ENCODE measurements at places on chromosomes 6 and 20. TPM values are rescaled to one million over a fixed set of nuclear protein-coding genes. Genes with fewer than 3 reads are reported as not detected.

The DPPA5 gene
- polyA plus RNA-seq: not detected

The PRSS16 gene
- polyA plus RNA-seq: 11.0 TPM

The FLRT3 gene
- 23.5 TPM for polyA plus RNA-seq

The OPN5 gene
- not detected for polyA plus RNA-seq

The LTA gene
- 0.40 TPM for polyA plus RNA-seq

The PCK1 gene
- 0.22 TPM for polyA plus RNA-seq

The OXT gene
- not detected for polyA plus RNA-seq

The CCDC170 gene
- 2.4 TPM for polyA plus RNA-seq

The GSTA1 gene
- 4.0 TPM for polyA plus RNA-seq

- no peak overlapping the region for H3K4me3 ChIP-seq
- H3K27ac ChIP-seq: peak overlapping the region; percentile 60
- DNase-seq: no peak
- H3K36me3 ChIP-seq: no peaks in the 10 kb centered on the region
Observed at GRCh38 chr6:12353731-12354130, 63.6 kb downstream of the EDN1 start.

DNA sequence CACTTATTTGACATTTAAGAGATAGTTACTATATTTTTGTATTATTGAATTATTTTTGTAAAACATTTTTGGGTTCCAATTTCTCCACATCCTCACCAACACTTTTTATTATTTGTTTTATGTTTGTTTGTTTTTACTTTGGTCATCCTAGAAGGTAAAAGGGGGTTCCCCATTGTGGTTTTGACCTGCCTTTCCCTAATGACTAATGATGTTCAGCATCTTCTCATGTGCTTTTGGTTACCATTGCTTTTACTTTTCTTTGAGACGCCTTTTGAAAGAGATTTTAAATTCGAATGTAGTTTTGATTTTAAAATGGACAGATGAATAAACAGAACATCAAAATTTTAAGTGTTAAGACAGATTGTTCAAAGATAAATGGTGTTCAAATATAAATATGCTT is 46.9 kb downstream of the AK9 start:
- H3K36me3 ChIP-seq: no peaks in the 10 kb centered on the region
- DNase-seq: no peak
- H3K4me3 ChIP-seq: no peak overlapping the region
- no peaks in the 10 kb centered on the region for H3K4me1 ChIP-seq

- H3K4me3 ChIP-seq: no peak overlapping the region
- H3K27me3 ChIP-seq: no peaks in the 10 kb centered on the region
- H3K36me3 ChIP-seq: no peaks in the 10 kb centered on the region
- H3K4me1 ChIP-seq: no peaks in the 10 kb centered on the region
- no peak overlapping the region for H3K27ac ChIP-seq
Observed at GRCh38 chr6:136716917-136717715, 75.2 kb downstream of the MAP3K5 start.

DNA sequence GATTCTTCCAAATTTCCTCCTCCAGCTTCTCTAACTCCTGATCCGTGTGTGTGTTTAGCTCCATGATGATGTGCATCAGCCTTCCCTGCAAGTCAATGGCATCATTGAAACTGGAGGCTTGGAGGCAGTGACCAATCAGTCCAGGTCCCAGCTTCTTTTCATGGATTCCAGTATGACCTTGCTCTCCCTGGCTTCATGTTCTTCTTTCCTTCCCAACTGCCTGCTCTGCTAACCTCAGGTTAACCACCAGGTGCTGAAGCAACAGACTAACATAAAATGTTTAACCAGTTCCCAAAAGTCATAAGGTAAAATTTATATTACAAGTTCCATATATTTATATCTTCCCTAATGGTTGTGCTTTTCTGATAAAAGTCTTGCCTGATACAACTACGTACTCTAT is 512.8 kb upstream of the EPHA7 start:
- no peak overlapping the region for H3K27ac ChIP-seq
- H3K4me3 ChIP-seq: no peak overlapping the region
- DNase-seq: no peak
- no peaks in the 10 kb centered on the region for H3K36me3 ChIP-seq

GRCh38 chr6:6844530-6844929 is 256.0 kb downstream of the LY86 start:
- no peak for DNase-seq
- H3K36me3 ChIP-seq: no peaks in the 10 kb centered on the region
- H3K27me3 ChIP-seq: no peaks in the 10 kb centered on the region
- no peak overlapping the region for H3K27ac ChIP-seq
- no peaks in the 10 kb centered on the region for H3K4me1 ChIP-seq

DNA sequence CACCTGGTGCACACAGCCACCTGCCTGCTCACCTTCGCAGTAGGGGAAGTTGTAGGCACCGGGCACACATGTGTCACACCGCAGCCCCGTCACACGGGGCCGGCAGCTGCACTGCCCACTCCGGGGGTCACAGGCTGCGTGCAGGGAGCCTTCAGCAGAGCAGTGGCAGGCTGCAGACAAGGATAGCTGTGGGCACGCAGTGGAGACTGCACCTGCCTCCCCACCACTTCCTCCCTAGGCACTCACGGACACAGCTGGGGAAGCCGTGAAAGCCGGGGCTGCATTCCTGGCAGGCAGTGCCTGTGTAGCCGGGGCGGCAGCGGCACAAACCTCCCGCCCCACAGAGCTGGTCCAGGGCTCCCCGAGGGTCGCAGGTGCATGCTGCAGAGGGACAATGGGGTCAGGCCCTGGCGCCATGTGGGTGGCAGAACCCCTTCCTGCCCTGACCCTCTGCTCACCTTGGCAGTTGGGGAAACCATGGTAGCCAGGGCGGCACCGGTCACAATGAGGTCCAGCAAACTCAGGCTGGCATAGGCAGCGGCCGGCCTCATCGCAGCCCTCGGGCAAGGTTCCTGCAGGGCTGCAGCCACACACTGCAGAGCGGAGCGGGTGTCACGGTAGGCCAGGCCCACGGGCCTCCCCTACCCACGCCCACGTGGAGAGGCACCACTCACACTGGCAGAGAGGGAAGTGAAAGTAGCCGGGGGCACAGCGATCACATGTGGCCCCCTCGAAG is 29.4 kb downstream of the LAMA5 start:
- no peak overlapping the region for H3K27ac ChIP-seq
- H3K27me3 ChIP-seq: no peaks in the 10 kb centered on the region
- H3K36me3 ChIP-seq: no peaks in the 10 kb centered on the region
- H3K4me3 ChIP-seq: no peak overlapping the region
- no peak for DNase-seq

DNA sequence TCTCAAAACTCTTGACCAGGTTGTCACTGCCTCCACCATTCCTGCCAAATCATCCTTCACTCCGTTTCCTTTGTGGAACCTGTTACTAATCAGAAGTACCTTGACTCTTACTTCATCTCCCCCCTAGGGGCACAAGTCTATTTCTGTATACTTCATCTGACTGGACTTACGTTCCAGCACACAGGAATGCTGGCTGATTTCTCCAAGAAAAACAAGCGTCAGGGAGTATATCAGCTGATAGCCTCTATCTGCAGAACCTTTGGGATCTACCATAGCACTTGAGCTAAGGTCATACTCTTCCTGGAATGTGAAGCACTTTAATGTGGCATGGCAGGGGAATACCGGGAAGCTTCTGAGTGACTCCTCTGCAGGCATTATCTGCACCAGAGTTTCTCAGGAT is 178.1 kb upstream of the MOCS1 start:
- H3K27ac ChIP-seq: no peak overlapping the region
- no peak overlapping the region for H3K4me3 ChIP-seq
- no peaks in the 10 kb centered on the region for H3K36me3 ChIP-seq
- no peak for DNase-seq

DNA sequence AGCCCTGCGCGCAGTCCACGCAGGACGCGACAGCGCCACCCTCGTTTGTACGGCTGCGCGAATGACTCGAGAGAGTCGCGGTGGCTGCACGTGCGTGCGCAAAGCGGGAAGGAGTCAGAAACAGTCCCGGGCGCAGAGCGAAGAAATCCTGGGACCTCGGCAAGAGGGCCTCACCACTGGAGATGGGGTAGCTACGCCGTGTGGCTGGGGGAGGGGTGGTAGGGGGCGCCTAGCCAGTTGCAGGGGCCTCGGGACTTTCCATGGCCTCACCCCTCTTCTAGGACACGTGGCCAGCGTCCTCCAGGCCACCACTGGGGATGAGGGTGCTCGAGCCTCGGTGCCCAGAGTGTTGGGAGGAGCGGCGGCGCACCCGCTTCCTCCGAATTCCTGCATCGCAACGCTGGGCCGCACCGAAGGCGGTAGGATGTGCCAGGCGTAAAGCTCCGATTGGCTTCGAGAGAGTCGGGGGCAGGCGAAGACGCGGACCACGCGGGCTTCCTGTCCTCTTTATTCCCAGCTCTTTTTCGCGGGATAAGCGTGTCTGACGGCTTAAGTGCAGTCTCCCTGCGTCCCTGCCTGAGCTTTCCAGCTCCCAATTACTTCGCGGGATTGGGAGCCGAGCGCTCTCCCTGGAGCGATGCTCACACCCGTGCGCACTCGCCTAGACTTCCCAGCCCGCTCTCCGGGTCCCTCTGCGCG is 38.7 kb downstream of the NCR2 start:
- H3K36me3 ChIP-seq: no peaks in the 10 kb centered on the region
- peak; percentile 39 for DNase-seq
- H3K27me3 ChIP-seq: peaks cover 68% of the 10 kb centered on the region
- no peak overlapping the region for H3K27ac ChIP-seq
- peaks cover 16% of the 10 kb centered on the region for H3K4me1 ChIP-seq

DNA sequence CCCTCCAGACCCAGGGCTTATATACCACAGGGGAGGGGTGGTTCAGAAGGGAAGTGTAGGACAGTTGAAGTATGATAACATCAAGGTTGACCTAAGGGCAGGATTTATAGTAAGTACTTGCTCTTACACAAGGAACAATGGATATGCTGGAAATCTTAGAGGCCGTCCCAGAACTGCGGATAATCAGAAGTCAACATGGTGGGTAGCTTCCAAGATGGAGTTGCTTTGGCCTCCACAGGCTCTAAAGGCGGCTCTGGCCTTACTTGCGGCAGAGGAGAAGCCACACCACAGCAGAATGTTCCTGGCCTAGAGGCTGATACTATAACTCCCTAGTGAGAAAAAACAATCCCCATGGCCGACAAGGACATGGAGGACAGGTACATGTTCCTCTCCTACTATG is 344.7 kb downstream of the CDC5L start:
- no peaks in the 10 kb centered on the region for H3K36me3 ChIP-seq
- no peak overlapping the region for H3K4me3 ChIP-seq
- no peaks in the 10 kb centered on the region for H3K27me3 ChIP-seq

- no peak for DNase-seq
- H3K4me1 ChIP-seq: no peaks in the 10 kb centered on the region
- no peaks in the 10 kb centered on the region for H3K27me3 ChIP-seq
- no peak overlapping the region for H3K4me3 ChIP-seq
Observed at GRCh38 chr6:782141-782540, 89.2 kb upstream of the EXOC2 start.

DNA sequence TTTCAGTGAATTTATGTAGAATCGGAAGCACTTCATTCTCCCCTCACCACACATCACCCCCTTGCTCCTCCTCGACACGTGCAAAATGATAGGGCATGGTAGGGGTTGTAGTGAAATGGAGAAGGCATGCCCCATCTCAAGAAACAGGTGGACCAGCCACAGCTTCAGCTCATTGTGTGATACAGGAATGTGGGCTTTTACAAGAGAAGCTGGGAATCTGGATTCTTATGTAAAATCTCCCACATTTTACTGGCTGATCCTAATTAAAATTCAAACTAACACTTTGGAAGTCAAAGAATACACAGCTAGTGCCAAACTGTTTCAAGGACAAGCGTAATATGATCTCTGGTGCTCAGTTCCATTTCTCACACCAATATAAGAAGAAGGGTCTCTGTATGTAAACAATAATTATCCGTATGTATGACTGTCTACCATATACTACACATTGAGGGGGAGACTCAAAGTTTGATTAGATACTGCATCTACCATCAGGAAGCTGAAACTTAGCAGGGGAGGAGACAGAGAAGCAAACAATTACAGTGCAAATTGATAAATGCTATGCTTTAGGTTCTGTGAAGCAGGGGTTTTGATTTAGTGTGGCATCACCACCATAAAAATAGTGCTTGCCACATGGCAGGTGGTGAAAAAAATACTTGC is 24.3 kb upstream of the KIAA0408 start:
- no peaks in the 10 kb centered on the region for H3K27me3 ChIP-seq
- no peaks in the 10 kb centered on the region for H3K36me3 ChIP-seq
- H3K27ac ChIP-seq: no peak overlapping the region
- peaks cover 1% of the 10 kb centered on the region for H3K4me1 ChIP-seq

- no peak overlapping the region for H3K27ac ChIP-seq
- H3K4me3 ChIP-seq: no peak overlapping the region
- no peak for DNase-seq
- peaks cover 4% of the 10 kb centered on the region for H3K4me1 ChIP-seq
- peaks cover 36% of the 10 kb centered on the region for H3K36me3 ChIP-seq
- no peaks in the 10 kb centered on the region for H3K27me3 ChIP-seq
Observed at GRCh38 chr20:35710039-35710438, 10.8 kb downstream of the ROMO1 start.

DNA sequence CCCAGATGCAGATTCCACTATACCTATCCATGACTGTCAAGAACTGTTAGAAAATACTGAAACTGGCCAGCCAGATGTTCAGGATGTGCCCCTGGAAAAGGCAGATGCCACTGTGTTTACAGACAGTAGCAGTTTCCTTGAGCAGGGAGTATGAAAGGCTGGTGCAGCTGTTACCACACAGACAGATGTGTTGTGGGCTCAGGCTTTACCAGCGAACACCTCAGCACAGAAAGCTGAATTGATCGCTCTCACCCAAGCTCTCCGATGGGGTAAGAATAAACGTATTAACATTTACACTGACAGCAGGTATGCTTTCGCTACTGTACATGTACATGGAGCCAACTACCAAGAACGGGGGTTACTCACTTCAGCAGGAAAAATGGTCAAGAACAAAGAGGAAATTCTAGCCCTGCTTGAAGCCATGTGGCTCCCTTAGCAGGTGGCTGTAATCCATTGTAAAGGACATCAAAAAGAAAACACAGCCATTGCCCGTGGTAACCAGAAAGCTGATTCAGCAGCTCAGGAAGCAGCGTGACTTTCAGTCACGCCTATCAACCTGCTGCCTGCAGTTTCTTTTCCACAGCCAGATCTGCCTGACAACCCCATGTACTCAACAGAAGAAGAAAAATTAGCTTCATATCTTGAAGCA is 459.7 kb upstream of the HTR1E start:
- H3K4me1 ChIP-seq: no peaks in the 10 kb centered on the region
- peak; percentile 11 for DNase-seq
- no peaks in the 10 kb centered on the region for H3K36me3 ChIP-seq
- no peaks in the 10 kb centered on the region for H3K27me3 ChIP-seq

DNA sequence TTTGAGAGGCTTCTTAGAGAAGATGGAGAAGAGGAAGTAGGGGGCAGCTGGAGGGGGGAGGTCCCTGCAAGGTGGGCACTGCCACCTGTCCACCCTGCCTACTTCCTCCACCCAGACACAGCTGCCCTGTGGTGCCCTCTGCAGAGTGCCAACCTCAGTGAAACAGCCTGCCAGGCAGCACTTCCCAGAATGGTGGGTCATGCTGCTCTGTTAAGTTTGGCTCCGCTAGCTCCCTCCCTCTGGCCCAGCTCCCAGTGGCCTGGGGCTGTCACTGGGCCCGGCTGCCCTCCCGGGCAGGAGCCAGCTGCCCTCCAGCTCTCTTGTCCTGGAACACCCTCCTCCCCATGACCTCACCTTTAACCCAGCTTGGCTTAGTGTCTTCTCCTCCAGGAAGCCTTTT is 5.1 kb upstream of the EPB41L1 start:
- H3K27me3 ChIP-seq: no peaks in the 10 kb centered on the region
- no peak for DNase-seq
- H3K4me3 ChIP-seq: no peak overlapping the region
- H3K36me3 ChIP-seq: no peaks in the 10 kb centered on the region
- peaks cover 7% of the 10 kb centered on the region for H3K4me1 ChIP-seq
- no peak overlapping the region for H3K27ac ChIP-seq

Measured in lung (tissue), 17 donors.